ENCODE measurements at places on chromosomes 5 and 9.

DNA sequence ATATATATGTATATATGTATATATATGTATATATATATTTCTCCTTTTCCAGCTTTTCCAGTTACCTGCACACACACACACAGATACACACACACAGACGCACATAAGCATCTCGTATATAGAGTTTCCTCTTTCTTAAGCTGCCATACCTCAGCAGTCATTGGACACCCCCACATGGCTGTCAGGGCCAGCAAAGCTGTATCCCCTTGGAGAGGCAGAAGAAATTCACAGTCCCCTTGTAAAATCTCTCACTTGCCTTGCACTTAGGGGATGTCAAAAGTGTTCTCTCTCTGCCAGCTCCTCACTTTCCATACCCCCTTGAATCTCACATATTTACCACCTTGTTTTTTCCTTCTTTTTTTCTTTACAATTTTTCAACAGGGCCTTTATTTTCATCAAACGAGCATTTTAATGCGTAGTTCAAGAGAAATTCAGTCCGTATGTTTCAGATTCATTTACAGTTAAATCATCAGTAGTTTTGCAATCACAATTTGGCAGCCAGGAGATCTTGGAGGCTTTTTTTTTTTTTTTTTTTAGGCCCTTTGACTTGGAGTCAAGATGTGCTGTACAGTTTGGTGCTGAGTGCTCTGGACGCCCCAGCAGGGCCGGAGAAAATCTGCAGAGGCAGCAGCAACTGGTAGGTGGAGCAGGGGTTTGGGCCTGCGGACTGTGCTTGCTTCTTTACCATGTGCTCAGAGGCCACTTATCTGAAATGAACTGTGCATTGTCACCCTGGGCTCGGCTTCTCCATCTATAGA, 244.9 kb upstream of the KLF4 start:
- no peak for DNase-seq

GRCh38 chr9:78149702-78150291, 86.1 kb upstream of the CEP78 start:
- no peak for DNase-seq

DNA sequence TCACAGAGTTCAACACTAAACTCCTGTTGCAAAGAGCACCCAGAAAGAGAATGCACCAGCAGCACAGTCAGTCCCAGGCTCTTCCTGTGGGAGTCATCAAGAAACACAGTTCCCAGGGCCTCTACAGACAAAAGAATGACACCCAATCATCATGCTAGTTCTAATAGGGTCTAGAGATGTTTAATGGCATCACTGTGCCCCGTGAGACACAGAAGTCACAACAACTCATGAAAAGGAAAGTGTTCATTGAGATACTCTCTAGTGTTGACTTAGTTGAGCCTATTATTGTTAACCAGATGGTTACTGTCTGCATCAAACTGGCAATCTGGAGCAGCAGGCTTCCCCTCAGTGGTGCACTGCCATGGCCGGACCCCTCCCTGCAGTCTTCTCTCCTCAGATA, 1.6 kb downstream of the KLHL3 start:
- DNase-seq, result no peak

DNA sequence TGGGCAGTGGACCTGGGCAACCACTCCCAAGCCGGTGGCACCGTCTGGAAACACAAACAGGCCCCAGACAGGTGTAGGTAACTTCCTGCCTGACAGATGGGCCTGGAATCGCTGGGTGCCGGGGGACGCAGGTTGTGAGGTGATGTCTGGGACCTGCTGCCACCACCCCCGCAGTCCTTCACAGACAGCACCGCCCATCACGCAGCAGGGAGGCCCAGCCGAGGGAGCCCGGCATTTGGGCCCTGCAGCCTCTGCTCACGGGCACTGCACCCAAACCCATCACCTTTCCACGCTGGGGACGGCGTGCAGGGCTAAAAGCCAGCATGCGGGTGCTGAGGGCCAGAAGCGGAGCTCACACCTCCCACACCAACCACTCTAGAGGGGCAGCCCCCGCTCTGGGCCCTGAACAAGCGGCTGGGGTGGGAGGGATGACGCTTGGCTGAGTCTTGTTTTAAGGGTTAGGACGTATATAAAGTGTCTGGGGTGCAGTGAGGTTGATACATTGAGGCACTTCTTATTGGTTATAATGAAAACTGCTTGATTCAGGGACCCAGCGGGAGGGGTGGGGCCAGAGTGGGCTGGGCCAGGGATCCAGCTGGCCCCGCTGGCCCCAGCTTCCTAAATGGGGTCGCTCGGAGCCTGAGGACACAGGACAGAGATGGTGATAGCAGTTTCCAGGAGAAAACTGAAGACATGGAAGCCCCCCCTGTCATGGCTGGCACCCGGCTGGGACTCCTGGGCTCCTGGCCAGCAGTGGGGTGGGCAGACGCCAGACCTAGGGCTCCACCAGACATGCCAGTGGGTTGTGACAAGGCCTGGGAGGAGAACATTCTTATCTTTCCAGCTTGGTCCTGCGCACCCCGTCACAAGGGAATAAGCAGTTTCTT, 11.3 kb downstream of the MYMK start:
- no peak for DNase-seq

DNA sequence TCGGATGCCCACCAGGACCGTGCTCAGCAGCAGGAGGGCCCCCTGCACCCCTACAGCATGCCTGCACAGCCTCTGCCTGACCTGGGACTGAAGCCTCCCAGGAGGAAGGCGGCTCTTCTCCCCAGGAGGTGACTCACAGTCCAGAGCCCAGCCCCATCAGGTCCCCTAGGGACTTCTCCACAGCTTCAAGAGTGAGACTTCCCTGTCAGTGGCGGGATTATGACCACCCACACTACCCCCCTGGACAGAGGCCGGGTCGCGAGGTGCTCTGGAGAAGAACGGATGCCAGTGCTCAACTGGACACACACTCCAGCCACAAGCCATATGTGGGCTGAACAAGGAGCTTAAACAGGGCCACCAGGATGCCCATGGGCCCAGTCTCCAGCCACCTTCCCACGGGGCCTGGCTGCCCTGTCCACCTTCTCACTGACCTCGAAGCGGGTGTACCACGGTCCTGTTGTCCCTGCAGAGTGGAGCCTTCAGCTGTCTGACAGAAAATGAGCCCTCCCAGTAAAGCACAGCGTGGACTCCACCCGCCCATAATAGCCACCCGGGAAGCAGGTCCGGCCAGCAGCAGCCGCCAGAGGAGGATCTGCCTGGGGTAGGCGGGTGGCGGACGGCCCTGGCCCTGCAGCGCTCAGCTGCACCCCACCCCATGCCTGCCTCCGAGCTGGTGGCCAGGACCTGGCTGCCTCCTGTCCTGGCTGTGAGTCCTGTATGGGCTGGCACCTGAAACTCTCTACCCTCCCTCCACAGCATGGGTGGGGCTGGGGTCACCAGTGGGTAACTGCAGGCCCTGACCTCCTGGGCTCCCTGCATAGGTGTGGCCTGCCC, 54.7 kb downstream of the SEMA4D start:
- no peak for DNase-seq

GRCh38 chr9:14428781-14429230, 114.9 kb upstream of the NFIB start:
- DNase-seq, result peak; percentile 32

DNA sequence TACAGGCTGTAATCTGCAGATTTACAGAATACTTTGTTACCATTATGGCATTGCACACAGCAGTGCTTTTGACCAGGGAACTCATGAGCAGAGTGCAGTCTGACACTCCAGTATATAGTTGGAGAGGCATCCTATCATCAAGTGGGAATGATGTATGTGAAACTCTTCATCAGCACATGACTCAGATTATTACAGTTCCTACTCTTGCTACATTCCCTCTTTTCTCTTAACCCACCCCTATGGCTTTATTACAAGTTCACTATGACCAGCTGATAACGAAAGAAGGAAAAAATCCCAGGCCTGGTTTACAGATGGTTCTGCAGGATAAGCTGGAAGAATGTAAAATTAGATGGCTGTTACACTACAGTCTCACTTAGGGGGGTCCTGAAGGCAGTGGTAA, 385.9 kb downstream of the RASEF start:
- DNase-seq, result no peak

GRCh38 chr5:43357878-43358281, 44.7 kb upstream of the HMGCS1 start:
- no peak for DNase-seq

- no peak for DNase-seq
Observed at GRCh38 chr5:85651731-85652130, 966.0 kb upstream of the COX7C start.

GRCh38 chr9:113572076-113572861, 108.7 kb downstream of the RGS3 start:
- DNase-seq, result no peak

DNA sequence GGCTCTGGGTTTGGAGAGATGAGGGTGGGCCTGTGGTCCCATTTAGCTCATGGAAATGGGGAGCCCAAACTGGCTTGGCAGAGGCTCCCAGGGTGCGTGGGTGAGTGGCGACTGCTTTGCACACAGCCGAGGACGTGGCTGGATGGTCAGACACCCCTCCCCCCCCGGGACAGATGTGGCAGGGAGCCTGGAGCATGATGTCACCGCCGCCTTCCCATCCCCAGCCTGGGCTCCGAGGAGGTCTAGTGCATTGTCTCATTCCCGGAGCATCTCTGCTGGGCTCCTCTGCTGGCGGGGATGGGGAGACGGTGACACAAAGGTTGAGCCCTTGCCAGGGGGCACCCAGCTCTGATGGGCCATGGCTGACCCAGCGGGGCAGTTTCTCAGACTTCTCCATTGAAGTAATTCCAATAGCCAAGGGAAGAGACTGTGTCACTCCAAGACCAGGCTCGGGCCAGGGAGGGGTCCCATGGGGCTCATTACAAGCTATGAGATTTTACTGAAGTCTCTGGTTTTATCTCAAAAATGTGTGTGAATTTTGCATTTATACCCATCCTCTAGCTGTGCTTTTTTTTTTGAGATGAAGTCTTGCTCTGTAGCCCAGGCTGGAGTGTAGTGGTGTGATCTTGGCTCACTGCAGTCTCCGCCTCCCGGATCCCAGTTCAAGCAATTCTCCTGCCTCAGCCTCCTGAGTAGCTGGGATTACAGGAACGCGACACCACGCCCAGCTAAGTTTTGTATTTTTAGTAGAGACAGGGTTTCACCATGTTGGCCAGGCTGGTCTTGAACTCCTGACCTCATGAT, 36.1 kb downstream of the HMCN2 start:
- DNase-seq, result peak; percentile 43

DNA sequence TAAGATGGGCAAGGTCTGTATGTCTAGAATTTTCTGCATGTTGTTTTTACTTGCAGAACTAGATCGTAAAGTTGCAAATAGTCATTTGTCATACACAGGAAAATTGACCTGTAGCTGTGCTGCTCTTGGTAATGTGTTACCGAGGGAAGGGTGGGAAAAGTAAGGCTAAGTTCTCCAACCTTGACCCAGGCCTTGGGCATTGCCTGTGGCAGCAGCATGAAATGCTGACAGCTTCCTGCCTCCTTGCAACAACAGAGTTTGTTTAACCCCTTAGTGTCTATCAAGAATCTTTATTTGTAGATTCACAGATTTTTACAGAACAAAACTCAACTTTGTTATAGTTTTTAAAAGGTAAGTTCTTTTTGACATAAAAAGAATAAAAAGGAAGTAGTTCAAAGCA, 48.3 kb downstream of the ERCC6L2 start:
- no peak for DNase-seq

DNA sequence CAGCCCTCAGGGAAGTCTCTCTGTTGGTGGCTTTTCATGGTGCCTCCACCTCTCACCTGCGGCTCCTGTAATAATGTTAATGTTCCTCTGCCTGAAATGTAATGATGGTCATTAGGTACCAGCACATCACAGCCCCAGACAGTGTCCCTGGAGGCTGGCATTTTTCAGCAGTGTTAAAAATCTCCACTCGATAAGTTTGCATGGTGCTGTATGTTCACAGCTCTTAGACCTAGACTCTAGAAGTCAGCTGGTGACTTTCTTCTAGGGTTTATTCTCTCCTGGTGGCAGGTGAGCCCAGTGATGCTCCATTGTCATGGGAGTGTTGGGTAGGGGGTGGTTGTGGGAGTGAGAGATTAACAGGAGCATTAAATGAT, 53.1 kb downstream of the GPR107 start:
- no peak for DNase-seq

DNA sequence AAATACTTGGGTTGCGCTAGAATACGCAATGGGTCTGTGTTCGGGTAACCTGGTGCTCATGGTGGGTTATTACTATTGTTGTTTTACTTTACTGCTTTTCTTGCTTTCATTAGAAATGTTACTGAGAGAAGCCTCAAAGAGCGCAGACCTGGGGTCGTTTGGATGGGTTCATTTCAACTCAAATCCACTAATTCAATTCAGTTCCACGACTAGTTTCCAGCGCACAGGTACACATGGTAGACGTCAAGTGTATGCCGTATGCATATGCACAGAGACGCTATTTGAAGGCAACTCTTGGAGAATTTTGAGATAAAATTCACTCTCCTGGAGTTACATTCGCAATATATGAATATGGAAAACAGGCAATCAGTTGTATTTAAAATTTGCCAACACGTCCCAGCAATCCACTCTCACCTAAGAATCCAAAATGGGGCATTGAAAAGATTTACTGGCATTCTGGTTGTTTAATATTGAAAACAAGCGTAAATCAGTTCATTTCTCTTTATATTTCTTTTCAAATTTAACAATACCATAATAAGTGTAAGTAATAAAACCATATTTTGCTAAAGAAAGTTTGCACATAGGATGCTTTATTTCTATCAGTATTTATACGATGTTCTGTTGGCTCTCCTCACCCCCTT, 4.4 kb upstream of the PAX5 start:
- no peak for DNase-seq

DNA sequence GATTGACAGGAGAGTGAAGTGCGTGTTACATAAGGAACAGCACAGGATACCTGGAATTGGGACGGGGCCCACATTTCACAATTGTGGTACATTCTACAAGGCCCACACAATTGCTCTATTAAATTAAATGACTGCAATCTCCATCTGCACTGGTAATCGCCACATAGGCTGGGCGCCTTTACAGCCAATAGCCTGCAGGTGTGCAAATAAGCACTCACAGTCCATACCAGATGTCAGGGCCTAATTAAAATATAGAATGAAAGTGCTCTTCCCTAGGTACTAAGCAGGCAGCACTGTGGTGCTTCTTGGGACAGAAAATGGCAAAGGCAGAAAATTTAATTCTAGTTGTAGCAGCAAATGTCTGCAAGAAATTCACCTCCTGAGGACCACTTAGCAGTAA, 82.7 kb downstream of the ATP10B start:
- no peak for DNase-seq

GRCh38 chr5:54484219-54484894, 28.9 kb downstream of the HSPB3 start:
- no peak for DNase-seq
